Activated CD8-positive, alpha-beta T cell treated with anti-CD3 and anti-CD28 coated beads, Interleukin-2, amount 10 ng/mL, durations not matched to agents 7 days and 5 days (primary cell): ENCODE measurements at places on chromosomes 2 and 18. TPM values are rescaled to one million over a fixed set of nuclear protein-coding genes. Genes with fewer than 3 reads are reported as not detected.

DNA sequence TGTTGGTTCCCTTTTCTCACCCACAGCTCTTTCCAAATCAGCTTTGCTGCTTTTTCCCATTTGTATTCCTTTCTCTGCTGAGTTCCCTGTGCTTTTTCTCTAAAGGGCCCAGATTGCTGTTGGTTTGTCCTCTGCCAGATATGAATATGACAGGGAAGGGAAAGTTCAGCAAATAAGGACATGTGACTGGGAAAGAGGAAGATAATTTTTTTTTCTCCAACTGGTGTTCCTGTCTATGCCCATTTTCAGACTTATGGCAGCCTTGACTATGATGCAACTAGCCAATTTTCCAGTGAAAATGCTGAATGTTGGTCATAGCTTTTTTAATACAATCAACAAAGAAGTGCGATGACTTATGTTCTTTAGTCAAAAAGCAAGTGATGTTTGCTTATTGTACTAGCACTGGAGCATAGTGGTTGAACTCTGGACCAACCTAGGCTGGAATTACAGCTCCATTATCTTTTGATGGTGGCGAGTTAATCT, 7.7 kb downstream of the MDH1 start:
- no peak for DNase-seq

DNA sequence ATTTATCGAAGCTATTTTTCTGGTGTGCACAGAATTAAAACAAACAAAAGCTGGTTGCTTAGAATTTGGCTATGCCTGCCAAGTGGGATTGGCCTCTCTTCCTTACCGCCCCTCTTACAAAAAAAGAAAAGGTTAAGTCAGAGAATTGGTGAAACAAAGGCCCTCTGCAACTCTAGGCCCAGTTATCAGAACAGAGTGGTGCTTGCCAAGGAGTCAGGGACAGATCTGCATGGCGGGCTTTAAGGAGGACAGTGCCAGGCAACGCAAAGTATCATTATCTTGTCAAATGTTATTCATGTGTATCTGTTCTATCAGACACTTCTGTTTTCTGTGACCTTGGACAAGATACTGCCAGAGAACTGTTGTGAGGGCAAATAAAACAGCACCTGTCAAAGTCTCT, 78.3 kb downstream of the TGIF1 start:
- DNase-seq, result no peak

SPP2 gene
- total RNA-seq, result not detected

FBXO41 gene
- 32.0 TPM for total RNA-seq

- no peak for DNase-seq
These were observed 500.3 kb upstream of the SMIM21 start for GRCh38 chr18:75927791-75928190.
